ENCODE measurements at places on chromosomes 3 and 15.

GRCh38 chr3:38000242-38000916, 9.8 kb downstream of the VILL start:
- DNase-seq, result no peak

DNA sequence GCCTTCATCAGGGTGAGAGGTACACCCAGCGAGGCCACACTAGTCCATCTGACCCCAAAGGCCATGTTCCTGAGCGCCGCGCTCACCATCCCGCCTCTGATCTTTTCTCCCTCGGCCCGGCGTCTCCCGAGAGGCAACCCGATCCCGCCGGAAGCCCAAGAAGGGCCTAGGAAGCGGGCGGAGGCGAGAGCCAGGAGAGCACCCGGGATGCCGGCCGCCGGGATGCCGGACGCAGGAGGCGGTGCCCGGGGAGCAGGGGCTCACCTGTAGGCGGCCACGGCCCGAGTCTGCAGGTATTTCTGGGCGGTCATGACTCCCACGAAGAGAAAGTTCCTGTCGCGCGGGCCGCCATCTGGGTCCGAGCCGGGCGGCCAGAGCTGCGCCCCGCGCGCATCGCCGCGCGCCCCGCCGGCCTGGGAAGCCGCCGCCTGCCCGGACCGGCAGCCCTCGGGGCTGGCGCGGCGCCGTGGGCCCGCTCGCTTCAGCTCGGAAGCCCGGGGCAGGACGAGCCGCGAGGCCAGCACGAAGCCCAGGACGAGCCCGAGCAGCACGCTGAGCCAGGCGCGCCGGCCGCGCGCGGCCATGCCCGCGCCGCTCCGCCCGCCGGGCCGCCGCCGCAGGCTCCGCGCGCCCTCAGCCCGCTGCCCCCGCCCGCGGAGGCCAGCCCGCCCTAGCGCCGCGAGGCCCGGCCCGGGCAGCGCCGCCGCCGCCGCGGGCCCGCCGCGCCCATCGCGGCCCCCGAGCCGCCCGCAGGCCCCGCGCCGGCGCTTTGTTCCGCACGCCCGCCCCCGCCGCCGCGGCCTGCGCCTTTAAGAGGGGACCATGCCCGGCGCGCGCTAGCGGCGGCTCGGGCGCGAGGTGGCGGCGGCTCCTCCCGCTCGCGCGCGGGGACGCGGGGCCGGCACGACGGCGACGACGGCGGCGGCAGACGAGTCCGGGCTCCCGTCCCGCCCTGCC, 697 bp downstream of the CHSY1 start:
- peak; percentile 34 for DNase-seq

- no peak for DNase-seq
Measured at GRCh38 chr3:167773584-167773983, 38.1 kb downstream of the SERPINI1 start.

DNA sequence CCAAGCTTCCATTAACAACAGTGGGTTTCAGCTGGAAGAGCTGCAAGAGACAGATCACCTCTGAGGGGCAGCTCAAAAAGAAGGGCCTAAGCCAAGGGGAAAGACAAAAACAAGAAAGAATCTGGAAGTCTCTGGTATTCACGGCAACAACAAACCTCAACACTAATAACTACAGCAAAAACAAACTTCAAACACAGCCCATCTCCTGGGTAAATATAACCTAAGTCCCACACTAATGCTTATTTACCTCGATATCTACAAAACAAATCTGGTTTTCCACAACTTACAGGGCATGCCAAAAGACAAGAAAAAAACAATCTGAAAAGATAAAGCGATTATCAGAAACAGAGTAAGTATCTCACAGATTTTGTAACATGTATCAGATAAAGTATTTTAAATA, 29.7 kb downstream of the TOP2B start:
- no peak for DNase-seq

DNA sequence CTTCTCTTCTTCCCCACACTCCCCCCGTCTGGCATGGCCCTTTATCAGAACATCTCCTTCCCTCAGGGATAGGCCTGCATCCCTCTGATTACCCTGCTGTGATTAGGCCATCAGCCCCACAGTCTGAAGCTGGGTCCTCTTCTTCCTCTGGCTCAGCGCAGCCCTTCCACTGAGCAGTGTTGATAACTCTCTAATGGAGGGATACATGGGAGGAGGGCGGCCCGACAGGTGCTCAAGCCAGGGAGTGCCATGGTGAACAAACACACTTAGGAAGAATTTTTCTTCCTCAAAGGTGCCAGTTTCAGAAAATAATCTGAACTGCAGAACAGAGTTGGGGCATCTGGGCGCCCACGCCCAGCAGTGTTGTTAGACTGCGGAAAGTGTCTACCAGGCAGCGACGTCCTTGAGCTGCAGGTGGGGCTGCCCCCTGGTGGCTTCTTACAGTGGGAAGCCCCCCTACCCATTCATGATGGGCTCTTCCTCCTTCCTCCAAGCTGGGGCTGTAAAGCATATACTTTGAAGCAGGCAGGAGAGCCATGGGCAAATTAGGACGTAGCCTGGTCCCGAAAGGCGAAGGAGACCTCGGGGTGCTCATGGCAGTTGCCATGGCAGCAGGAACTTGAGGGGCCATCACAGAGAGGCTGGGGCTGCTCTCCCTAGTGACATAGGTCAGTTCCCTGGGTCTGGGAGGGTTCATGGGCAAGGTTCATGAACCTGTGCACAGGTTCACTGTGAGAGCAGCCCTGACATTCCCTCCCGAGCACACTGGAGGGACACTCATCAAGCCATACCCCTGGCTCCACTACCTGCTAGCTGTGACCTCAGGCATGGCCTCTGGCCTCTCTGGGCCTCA, 33.2 kb upstream of the NR2C2 start:
- DNase-seq, result no peak

DNA sequence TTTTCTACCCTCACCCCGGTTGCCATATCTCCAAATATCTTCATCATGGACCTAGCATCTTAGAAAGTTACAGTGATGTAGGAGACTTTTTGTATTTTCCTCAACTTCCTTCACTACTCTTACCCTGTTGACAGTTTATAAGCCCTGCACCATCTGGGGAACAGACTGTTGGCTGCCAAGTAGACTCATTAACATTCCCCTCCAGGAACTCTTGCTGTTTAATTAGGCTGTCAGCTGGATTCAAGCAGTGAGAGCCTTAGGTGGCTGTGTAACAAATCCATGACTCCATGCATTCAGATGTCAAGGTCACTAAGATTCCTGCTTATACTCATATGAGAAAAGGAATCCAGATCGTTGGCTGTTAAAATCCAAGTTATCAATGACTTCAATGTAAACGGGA, 198.3 kb downstream of the NAALADL2 start:
- no peak for DNase-seq

DNA sequence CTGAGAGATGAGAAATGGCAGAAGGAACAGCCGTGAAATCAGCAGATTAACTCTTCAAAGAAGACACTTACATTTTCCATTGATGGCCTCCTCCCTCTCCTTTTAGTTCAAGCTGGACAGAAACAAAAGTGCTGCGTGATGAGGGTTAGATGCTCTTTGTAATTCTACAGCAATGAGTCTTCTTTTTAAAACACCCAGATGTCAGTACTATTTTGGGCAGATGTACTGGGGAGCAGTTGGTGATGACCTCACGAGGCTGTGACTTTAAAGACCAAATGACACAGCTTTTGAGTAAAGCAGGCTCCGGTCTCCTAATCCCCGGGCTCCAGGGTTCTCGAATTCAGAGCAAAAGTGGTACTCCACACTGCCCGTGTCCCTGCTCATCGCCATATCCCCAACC, 198.2 kb downstream of the SLCO3A1 start:
- DNase-seq, result no peak
